Sciatic nerve (tissue), 2 donors: ENCODE measurements at places on chromosomes 13 and 19. TPM values are rescaled to one million over a fixed set of nuclear protein-coding genes. Genes with fewer than 3 reads are reported as not detected.

OR7A5 gene
- total RNA-seq, result 0.22 TPM

DNA sequence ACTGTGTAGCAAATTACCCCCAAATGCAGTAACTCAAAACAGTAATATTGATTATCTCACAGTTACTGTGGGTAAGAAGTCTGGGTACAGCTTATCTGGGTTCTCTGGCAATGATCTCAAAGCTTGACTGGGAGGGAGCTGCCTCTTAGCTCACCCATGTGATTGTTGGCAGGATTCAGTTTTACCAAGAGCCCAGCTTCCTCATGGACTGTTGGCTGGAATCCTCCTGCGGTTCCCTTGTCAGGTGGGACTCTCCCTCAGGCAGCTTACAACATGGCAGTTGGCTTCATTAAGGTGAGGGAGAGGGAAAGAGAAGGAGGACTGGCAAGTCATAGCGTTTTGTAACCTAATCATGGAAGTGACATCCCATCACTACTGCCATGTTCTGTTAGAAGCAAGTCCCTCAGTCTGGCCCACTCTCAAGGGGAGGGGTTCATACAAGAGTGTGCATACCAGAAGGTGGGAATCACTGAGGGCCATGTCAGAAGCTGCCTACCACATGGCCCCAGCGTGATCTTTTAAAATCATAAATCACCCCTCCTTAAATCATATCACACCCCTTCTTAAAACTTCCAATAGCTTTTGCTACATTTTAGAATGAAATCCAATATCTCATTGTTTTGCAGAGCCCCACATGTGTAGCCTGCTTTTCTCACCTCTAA lies 108.1 kb downstream of the OLFM4 start:
- no peak for DNase-seq

DNA sequence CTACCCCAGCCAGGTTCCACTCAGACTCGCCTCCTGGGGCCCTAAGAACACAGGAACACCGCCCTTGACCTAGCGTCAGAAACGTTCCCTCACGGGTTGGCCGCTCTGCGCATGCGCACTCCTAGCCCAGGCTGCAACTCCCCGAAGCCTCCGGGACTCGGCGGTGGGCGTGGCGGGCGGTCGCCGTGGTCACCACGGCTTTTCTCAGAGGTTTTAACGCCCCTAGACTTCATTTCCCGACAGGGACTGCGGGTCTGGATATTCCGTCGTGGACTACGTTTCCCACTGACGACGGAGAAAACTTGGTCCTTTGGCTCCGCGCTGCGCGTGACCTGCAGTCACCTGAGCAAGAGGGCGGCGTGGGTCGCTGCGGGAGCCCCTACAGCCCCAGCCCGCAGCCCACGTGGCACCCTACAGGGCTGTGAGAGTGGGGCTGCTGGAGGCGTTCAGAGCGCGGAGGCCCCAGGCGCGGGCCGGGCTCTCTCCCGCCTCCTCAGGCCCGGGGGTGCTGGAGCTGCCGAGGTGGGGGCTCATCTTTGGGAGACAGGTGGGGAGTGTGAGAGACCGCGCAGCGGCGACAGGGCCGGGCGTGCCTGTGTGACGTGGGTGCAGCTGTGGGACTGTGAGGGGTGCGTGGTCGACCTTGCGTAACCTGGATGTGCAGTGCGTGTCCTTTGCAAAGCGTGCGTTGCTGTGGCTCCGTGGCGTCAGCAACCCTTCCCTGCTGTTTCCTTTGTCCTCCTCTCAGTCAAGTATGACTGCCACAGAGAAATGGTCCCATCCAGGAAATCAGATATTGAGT lies 38.0 kb upstream of the ZNF573 start:
- DNase-seq, result peak; percentile 89

GRCh38 chr13:39760521-39760920 lies 105.1 kb downstream of the COG6 start:
- DNase-seq, result no peak

MYH14 gene
- total RNA-seq, result 48.7 TPM

- no peak for DNase-seq
These were observed 755.9 kb downstream of the LIG4 start for GRCh38 chr13:107459430-107459829.

GARIN5A gene
- 0.45 TPM for total RNA-seq

DNA sequence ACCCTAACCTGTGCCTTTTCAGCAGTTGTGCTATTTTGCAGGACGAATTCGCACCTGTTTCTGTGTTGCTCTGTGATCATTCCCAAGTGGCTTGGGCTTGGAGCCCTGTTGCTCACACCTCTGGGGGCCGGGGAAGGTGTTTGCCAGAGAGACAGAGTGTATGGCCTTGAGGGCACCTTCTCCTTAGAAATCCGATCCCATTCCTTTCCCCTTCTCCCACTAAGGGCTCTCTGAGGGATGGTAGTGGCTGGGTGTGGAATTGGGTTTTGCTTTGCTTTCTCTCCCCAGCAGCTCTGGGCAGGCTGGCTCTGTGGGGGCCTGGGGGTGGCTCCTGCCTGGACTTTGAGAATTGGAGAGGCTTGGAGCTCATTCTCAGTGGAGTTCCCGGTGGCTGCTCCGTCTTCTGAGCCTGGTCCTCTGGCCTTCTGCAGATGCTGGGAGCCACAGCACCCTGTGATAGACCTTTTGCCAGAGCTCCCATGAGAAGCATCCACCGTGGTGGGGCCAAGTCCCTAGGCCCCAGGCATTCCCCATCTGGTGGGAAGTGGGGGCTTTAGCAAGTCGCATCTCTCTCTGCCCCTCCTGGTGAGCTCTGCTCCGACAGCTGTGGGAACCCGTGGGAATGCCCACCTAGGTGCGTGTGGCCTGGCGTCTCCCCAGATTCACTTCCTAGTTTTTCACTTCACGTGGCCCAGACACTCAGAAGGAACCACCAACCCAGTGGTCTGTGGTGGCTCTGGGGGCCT lies 26.1 kb downstream of the ATP11A start:
- DNase-seq, result peak; percentile 48

DNA sequence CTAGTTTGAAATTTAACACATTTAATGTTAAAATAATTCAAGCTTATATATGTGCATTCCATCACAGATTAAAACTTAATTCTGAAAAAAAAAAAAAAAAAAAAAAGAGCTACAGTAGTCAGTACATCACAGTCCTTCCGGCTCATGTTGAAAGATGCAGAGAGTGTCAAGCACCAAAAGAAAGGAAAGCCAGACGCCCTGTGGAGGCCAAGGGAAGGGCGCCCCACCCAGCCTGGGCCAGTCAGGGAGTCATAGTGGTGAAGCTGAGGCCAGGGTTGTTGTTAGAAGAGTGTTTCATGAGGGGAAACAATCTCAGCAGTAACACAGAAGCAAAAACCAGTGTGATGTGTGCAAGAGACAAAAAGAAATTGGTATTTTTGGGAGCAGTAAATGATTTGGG lies 375.3 kb downstream of the MTUS2 start:
- no peak for DNase-seq

DNA sequence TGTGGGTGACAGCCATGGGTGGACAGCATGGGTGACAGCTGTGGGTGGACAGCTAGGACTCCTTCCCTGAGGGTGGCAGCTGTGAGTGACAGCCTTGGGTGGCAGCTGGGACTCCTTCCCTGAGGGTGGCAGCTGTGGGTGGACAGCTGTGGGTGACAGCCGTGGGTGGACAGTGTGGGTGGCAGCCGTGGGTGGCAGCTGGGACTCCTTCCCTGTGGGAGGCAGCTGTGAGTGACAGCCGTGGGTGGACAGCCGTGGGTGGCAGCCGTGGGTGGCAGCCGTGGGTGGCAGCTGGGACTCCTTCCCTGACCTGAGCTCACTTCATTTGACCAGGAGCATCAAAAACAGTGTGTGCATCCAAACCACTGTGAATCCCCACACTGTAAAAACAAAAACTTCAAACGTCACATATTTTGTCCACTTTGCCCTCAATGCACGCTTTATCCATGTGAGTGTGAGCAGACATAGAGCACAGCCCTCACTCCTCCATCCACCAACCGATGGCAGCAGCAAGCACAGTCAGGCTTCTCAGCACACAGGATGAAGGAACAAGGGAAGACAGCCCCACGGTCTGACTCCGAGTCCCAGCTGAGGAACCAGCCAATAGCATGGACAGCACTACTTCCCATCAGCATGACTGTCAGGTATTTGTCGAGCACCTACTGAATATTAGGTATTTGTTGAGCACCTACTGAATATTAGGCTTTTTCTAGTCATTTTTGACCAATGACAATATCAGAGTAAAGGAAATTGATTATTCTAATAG lies 1.6 kb upstream of the CFAP97D2 start:
- DNase-seq, result no peak
